ENCODE measurements at places on chromosomes 5 and 9.

GRCh38 chr9:104386425-104387069, 117.5 kb upstream of the OR13F1 start:
- no peak for DNase-seq

DNA sequence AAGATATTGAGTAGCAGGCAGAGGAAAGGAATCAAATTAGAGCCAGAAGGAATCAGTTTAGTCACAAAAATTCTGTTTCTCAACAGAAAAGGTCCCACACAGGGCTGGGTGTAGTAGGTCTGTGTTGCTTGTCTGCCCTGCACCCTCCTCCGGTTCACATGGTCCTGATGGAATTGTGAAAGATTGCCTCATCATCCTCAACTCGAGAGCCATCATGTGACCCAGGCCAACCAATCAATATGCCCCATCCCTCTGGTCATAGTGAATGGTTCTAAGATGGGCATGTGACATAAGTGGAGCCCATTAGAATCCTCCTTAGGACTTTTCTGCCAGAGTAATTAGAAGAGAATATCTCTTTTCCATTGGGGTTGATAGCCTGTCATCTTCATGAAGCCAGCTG, 56.7 kb upstream of the RAD23B start:
- no peak for DNase-seq

DNA sequence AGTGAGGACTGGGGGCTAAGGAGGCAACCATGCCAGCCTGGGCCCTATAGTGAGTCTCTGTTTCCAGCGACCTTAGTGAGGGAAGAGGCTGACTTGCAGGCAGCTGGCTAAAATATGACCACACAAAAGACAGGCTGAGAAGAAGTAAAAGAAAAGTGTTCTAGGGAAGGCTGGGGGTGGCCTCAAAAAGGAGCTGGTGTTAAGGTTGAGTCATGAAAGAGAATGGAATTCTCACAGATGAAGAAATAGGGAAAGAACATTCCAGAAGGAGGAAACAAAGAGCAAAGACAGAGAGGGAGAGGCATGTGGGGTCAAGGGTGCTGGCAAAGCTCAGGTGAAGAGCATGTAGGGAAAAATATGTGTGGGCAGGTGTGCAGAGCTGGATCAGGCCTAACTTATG, 302.7 kb upstream of the RFX3 start:
- DNase-seq: no peak

DNA sequence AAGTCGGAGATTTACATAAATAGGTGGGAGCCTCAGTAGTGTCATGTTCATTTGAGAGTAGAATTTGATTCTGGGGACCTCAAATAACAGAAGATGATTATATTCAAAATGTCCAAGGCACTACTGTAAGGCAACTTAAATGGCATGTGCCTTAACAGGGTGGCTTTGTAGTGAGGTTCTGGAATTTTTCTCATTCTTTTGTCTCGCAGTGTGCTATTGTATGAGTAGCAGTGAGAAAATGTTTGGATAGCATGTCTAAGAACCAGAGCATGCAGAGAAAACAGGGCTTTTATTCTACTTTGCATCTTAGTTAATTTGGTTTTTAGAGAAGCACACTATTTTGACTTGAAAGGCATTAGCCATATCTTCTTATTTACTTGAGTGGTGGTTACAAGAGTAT, 25.0 kb downstream of the MAST4 start:
- DNase-seq: no peak

- DNase-seq: no peak
These were observed 362.7 kb upstream of the RFX3 start for GRCh38 chr9:3888497-3888858.

DNA sequence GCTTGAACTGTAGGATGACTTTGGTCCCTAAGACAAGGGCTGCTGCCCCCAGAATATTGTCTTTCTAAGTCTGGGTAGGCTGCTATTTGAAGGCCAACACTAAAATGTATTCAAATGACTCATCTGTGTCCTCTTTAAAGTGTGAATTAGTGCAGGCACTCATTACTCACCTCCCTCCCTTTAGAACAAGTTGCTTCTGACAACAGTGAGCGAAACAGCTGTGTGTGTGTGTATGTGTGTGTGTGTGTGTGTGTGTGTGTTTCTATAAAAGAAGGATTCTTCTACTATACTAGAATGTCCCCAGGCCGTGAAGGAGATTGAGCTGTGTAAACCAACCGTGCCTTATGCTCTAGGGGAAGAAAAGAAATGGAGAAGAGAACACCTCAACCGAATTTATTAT, 1337.2 kb downstream of the PTPRD start:
- no peak for DNase-seq

DNA sequence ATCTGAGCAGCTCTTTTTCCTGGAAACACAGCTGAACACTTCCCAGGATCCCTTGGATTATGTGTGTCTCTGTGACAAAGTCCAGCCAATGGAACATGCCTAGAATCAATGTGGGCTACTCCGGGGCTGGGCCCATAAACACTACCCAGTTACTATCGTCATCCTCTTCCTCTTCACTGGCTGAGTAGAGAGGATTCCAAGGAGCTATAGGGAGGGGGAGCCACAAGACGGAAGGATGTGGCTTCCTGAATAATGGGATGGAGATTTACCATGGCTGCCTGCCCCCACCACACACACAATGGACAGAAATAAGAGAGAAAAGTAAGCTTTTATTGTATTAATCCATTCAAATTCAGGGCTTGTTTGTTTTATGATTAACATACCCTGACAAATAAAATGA, 22.1 kb upstream of the TAS2R1 start:
- DNase-seq: no peak

DNA sequence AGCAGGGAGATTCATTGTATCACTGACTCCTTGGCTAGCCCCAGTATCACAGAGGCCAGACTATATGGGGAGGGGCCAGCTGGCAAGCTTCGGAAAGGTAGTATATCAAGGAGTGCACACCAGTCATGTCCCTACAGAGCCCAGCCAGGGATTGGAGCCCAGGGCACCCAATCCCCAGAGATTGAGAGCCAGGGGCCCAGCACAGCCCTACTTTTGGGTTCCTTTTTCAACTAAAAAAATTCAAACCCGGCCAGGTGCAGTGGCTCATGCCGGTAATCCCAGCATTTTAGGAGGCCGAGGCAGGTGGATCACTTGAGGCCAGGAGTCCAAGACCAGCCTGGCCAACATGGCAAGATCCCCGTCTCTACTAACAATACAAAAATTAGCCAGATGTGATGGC, 5.4 kb upstream of the MYORG start:
- no peak for DNase-seq

DNA sequence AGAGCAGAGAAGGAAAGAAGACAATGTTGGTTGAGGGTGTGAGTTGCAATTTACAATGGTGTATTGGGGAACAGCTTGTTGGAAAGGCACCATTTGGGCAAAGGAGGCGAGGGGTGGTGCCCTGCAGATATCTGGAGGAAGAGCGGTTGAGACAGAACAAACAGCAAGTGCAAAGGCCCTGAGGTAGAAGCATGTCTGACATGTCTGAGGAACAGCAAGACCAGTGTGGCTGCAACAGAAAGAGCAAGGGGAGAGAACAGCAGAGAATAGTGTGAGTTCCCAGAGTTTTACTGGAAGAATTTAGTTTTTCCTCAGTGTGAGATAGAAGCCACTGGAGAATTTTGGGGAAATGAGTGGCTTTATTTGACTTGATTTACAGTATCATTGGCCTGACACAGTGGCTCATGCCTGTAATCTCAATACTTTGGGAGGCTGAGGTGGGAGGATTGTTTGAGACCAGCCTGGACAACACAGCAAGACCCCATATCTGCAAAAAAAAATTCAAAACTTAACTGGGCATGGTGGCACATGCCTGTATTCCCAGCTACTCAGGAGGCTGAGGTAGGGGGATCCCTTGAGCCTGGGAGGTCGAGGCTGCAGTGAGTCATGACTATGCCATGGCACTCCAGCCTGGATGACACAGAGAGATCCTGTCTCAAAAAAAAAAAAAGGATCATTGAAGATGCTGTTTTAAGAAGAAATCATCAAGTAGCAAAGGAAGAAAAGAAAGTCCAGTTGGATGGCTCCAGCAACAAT, 13.6 kb downstream of the CMBL start:
- DNase-seq: no peak

- DNase-seq: no peak
These were observed 193.6 kb upstream of the DAB2 start for GRCh38 chr5:39618391-39618790.

DNA sequence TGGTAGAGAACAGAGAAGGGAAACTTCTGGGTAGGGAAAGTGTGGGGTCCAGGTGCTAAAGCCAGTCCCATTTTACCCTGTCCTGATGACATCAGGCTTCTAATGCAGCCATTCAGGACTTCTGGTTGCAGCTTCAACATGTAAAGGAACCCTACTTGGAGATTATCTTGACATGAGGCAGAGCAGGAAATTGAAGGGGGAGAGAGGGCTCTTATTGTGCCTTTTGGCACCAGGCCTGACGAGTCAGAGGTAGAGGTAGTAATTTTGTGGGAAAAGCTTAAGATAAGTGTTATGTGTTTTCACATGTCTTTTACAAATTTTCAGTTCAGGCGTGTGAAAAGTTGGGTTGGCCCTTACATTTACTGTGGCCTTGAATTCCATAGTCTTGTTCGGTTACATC, 102.4 kb upstream of the APC start:
- DNase-seq: no peak

DNA sequence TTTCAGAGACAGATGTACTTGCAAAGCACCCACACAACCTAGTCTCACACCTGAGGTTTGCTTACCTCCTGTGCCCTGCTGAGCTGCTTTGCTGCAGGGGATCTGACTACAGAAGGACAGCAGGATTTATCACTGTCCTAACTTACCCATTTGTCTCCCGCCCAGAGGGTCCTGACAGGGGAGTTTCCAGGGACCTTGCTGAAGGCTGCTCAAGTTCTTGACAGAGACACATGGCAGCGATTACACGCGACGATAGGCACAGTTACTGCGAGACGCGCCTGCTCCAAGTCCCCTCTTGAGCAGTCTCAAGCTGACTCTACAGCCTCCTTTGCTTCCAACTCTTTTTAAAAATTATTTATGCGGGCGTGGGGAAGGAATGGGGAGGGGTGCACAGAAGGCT, 24.6 kb upstream of the GALNT10 start:
- no peak for DNase-seq

DNA sequence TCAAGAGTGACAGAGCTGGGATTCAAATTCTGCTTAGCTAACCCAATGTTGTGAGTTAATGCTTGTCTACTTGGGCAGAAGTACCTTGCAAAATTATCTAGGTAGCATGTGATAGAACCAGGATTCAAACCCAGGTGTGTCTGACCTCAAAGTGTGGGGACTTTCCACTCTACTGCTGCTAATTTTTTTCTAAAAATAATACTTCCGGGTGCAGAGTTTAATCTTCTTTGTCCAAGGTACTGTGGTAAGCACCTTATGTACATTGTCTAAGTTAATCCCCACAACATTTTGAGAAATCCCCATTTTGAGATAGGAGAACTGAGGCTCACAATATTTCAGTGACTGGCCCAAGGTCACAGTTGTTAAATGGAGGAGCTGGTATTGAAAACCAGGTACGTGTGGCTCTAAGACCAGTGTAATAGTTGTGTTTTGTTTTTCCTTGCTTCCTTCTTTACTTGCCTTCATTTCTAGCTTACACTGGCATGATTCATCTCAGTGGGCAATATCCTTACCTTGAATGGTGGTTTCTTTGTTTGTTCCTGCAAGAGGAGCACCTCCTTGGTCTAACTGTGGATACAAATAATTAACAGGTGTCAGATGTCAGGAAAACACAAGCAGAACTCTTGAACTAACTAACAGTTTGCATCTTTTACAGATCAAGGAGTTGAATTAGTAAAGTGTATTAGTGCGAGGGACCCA, 7.5 kb downstream of the ALDOB start:
- DNase-seq: no peak

GRCh38 chr9:109733690-109734089, 46.3 kb upstream of the PALM2AKAP2 start:
- no peak for DNase-seq

DNA sequence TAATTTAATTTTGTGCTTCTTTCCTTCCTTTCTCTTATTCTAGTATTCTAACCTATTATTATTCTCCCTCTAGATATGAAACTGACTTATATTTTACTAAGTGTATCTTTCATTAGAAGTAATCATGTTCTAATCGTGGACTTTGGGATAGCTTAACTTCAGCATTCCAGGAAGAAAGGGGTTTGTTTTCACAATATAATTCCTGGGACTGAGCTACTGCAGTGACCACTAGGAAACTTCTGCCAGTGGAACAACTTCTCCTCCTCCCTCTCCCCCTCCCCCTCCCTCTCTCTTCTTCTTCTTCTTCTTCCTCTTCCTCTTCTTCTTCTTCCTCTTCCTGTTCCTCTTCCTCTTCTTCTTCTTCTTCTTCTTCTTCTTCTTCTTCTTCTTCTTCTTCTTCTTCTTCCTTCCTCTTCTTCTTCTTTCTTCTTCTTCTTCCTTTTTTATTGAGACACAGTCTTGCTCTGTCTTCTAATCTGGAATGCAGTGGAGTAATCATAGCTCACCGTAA, 127.9 kb downstream of the NNT start:
- DNase-seq: no peak

DNA sequence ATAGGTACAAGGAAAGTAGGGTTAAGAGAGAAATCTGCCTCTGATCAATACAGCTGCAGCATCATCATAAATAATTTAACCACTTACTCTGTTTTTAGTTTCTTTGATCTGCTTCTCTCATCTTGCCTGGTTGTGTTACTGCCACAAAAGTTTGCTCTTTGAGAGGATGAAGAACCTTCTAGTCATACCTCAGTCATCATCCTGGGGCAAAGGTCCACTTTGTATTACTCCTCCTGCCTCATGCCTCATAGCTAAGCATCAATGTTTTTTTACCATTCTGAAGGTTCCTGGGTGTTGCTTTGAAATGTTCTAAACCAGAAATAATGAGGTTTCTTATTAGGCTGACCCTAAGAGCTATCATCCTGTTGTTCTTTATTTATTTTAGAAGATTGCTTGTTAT, 17.1 kb upstream of the TRIM36 start:
- no peak for DNase-seq

DNA sequence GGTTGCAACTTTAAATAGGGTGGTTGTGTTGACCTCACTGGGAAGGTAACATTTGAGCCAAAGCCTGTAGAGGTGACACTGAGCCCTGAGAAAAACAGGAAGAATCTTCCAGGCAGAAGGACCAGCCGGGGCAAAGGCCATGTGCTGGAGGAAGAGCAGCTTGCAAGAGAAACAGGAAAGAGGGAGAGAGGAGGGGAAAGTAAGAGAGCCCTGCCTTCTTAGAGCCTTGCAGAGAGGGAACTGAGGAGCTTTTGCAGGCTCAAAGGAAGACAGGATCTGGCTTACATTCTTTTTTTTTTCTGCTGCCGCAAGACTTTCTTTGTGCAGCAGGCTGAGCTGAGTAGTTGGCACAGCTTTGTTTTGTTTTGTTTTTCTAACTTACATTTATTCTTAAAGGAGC, 17.4 kb downstream of the C9orf153 start:
- DNase-seq: no peak

DNA sequence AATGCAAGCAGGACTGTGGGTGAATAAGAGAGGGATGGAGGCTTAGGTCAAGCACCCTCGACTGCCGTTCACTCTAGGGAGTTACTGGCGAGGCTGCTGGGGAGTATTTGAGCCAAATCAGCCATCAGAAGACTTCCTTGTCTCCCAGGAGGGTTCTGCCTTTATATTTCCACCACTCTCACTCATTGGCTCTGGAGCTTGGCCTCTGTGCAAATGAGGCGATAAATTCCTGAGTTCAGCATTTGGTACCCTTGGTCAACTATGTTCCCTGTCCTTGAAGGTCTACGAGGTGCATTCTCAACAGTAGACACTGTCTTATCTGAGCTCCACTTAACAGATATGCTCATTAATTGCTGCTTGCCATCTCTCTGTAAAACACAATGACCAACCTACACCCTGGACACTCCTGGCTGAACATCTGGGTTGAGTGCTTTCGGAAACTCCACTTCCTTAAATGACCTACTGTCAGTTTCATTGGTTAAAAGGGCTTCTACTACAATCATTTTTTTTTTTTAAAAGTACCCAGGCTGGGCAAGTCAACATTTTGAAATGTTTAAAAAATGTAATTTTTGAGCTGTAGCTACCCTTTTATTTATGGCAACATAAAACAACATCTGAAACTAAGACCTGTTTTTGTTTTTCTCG, 153.2 kb downstream of the NTRK2 start:
- no peak for DNase-seq
